Epithelial cell of alveolus of lung (primary cell): ENCODE measurements at places on chromosomes 2 and 18. TPM values are rescaled to one million over a fixed set of nuclear protein-coding genes. Genes with fewer than 3 reads are reported as not detected.

Gene NOL4
- total RNA-seq, result not detected in 2 replicates

Gene CFC1
- total RNA-seq, result not detected in 2 replicates

Gene TSPYL6
- total RNA-seq, result not detected in 2 replicates

Gene PECR
- total RNA-seq, result 4.6 and 7.0 TPM in 2 replicates

Gene AMER3
- not detected in 2 replicates for total RNA-seq

Gene MOGAT1
- not detected in 2 replicates for total RNA-seq

Gene SOS1
- total RNA-seq, result 8.5 and 26.3 TPM in 2 replicates

Gene TBR1
- total RNA-seq, result under 0.01 and 0.32 TPM in 2 replicates

Gene GALNT5
- total RNA-seq, result 5.3 and 7.6 TPM in 2 replicates

Gene ACTR3
- 103 and 260 TPM in 2 replicates for total RNA-seq

Gene STK39
- 9.4 and 25.3 TPM in 2 replicates for total RNA-seq

Gene CHCHD5
- 35.5 and 37.1 TPM in 2 replicates for total RNA-seq

Gene FOXD4L1
- total RNA-seq, result under 0.01 and 0.16 TPM in 2 replicates

Gene IL1B
- 1.4 and 69.0 TPM in 2 replicates for total RNA-seq

Gene NHEJ1
- total RNA-seq, result 17.2 and 22.2 TPM in 2 replicates

Gene CWC22
- 10.7 and 13.4 TPM in 2 replicates for total RNA-seq

Gene GTF2A1L
- total RNA-seq, result 0.13 and 1.5 TPM in 2 replicates

Gene DLGAP1
- under 0.01 and 0.64 TPM in 2 replicates for total RNA-seq

Gene MYO3B
- total RNA-seq, result 0.13 TPM in 1 of 2 replicates, not detected in the other

Gene PLEK
- total RNA-seq, result not detected in 2 replicates

Gene NOSTRIN
- 0.26 TPM in 1 of 2 replicates, not detected in the other for total RNA-seq

Gene GLI2
- total RNA-seq, result 15.1 and 17.2 TPM in 2 replicates

Gene KLHL29
- total RNA-seq, result 4.0 and 6.8 TPM in 2 replicates

Gene MAL
- total RNA-seq, result not detected in 2 replicates

Gene RNF125
- 0.56 and 0.65 TPM in 2 replicates for total RNA-seq

Gene CDC42EP3
- 6.2 and 42.9 TPM in 2 replicates for total RNA-seq

Gene RPL31
- total RNA-seq, result 1,547 and 1,993 TPM in 2 replicates

Gene RAPGEF4
- 0.13 and 2.1 TPM in 2 replicates for total RNA-seq

Gene WNT10A
- total RNA-seq, result 0.08 TPM in 1 of 2 replicates, not detected in the other

Gene LGALSL
- total RNA-seq, result 3.4 and 17.7 TPM in 2 replicates

Gene ABCG8
- not detected in 2 replicates for total RNA-seq

Gene SP5
- total RNA-seq, result not detected in 2 replicates

Gene LYG1
- total RNA-seq, result not detected in 2 replicates

Gene NETO1
- not detected in 2 replicates for total RNA-seq

Gene GAL3ST2
- 0.64 TPM in 1 of 2 replicates, not detected in the other for total RNA-seq

Gene APCDD1
- total RNA-seq, result 5.9 and 20.5 TPM in 2 replicates

Gene REG3A
- total RNA-seq, result not detected in 2 replicates

Gene FAM228B
- total RNA-seq, result 9.6 and 11.5 TPM in 2 replicates

Gene ZNF512
- total RNA-seq, result 18.0 and 27.9 TPM in 2 replicates

Gene TMX3
- total RNA-seq, result 33.5 and 43.2 TPM in 2 replicates

Gene EXOC6B
- total RNA-seq, result 14.3 and 15.1 TPM in 2 replicates

Gene RGPD5
- total RNA-seq, result 2.8 and 8.1 TPM in 2 replicates

Gene ACYP2
- total RNA-seq, result 7.5 and 7.6 TPM in 2 replicates

Gene INPP5D
- 0.65 and 1.0 TPM in 2 replicates for total RNA-seq

Gene BMPR2
- total RNA-seq, result 30.6 and 52.1 TPM in 2 replicates

Gene LIMS3
- total RNA-seq, result 0.48 and 1.7 TPM in 2 replicates

Gene LIMS4
- 1.3 TPM in 1 of 2 replicates, not detected in the other for total RNA-seq

Gene MDH1B
- 0.26 and 1.3 TPM in 2 replicates for total RNA-seq

Gene AQP4
- not detected in 2 replicates for total RNA-seq

Gene ANKZF1
- total RNA-seq, result 21.9 and 33.2 TPM in 2 replicates

Gene PROKR1
- total RNA-seq, result 0.08 and 0.13 TPM in 2 replicates

Gene ZNF385B
- total RNA-seq, result not detected in 2 replicates

Gene KRTCAP3
- 2.7 TPM in 1 of 2 replicates, not detected in the other for total RNA-seq
